Astrocyte of the cerebellum (primary cell): ENCODE measurements at places on chromosomes 13 and 19.

DNA sequence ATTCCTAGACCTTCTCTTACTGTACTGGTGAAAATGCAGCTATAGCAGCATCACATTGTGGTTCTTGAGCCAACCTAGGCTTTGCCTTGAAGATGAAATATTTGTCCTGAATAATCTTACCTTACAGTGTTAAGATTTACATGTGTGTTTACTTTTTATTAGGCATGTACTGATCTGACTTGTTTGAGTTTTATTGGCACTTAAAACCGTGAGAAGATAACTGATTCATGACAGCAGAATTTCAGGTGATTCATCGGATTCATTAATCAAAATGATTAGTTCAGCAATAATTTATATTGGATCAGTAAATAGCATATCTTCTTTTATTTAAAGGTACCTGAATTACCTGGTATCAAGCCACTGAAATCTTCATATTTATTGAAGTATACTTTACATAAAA lies 296.3 kb downstream of the KLF5 start:
- no peak for DNase-seq

GRCh38 chr19:18307271-18307681 lies 15.6 kb downstream of the LSM4 start:
- no peak for DNase-seq

- DNase-seq = no peak
These were observed 38.6 kb upstream of the FBXL3 start for GRCh38 chr13:77065461-77066147.

DNA sequence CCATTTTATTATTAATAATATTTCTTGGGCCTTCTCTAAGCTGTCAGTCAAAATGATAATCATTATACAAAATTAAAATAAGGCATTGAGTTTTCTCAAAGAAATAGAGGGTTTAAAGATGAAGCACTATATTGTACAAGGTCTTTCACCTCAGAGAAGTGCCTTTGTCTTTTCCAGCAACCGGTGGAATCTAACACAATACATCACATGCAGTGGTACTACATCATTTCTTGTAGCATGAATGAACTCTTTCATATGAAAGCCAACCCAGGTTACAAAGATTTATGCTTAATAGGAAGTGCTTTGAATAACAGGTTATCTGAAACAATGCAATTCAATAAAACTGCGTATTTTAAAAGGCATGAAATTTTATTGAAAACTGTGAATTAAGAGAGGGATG lies 1620.8 kb downstream of the PCDH9 start:
- no peak for DNase-seq

DNA sequence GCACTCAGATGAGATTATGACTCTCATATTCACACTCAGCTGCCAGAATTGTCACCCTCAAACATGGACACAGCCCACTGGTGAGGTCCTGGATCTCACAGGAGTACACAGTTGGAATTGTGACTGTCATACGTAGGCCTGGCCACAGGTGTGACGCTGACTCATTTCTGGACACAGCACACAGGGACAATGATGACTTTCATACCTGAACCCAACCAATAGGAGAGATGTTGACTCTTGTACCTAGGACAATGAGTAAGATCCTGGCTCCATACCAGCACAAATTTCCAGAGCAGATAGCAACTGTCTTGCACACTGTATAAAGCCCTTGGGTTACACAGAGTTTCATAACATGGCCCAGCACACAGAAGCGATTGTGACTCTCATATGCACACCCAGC lies 46.4 kb downstream of the ZNF85 start:
- no peak for DNase-seq

GRCh38 chr19:30512176-30513081 lies 140.2 kb downstream of the ZNF536 start:
- peak; percentile 6 for DNase-seq

DNA sequence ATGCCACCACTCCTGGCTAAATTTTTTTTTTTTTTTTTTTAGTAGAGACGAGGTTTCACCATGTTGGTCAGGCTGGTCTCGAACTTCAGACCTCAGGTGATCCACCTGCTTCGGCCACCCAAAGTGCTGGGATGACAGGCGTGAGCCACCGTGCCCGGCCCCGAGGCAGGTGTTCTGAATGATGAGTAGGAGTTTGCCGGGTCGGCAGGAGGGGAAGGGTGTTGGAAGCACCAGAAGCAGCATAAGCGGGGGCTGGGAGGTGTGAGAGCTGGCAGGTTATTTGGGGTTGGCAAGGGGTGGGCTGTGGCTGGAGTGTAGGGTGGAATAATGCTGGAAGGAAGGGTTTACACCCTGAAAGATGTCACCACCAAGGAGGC lies 1.8 kb downstream of the SPPL2B start:
- DNase-seq = no peak

GRCh38 chr13:21338156-21338555 lies 120.9 kb downstream of the ZDHHC20 start:
- DNase-seq = no peak

DNA sequence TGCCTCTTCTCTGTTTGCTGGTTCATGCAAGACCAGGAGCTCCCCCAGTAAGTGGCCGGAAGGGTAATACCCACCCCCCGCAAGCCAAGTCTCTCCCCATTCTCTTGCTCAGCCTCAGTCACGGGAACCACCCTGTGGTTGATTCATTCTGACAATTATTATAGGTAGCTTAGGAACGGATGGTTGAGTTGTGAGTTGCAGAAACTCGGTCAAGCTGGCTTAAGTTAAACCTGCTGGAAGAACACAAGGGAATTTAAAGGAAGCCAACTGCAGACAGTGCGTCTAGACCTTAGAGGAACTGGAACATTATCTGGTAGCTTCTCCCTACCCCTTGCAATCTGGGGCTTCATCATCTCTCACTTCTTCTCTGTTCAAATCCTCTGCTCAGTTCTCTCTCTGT lies 8.9 kb downstream of the FPR1 start:
- peak; percentile 51 for DNase-seq

DNA sequence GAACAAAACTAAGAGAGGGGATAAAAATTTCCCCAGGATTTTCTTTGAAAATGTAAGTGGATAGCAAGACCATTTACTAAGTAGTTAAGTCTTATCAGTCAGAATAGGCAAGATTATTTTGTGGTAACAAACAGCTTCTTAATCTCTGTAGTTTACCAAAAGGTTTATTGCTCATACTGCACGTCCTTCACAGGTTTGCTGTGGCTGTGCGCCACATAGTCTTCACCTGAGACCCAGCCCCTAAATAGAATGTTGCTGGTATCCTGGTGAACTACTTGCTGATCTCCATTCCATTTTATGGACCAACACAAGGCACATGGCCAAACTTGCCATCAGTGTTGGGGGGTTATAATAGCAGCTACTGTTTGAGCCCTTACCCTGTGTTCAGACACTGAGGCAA lies 44.6 kb downstream of the FNDC3A start:
- no peak for DNase-seq

DNA sequence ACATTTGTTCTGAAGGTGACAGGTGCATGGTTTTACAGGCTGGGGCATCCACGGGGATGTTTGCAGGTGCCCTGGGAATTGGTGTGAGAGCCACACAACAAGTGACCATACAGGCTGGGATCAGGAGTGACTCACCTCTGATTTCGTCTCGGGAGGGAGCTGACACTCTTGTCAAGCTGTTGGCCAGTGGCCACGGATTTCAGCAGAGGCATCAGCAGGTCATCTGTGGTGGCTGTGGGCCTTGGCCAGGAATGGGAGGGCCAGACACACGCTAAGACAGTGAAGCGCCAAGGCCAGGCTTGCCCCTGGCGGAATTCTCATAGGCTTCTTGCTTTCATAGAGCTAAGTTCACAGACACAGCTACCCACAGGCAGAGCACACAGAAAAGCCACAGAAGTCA lies 108.6 kb downstream of the HSPH1 start:
- no peak for DNase-seq

DNA sequence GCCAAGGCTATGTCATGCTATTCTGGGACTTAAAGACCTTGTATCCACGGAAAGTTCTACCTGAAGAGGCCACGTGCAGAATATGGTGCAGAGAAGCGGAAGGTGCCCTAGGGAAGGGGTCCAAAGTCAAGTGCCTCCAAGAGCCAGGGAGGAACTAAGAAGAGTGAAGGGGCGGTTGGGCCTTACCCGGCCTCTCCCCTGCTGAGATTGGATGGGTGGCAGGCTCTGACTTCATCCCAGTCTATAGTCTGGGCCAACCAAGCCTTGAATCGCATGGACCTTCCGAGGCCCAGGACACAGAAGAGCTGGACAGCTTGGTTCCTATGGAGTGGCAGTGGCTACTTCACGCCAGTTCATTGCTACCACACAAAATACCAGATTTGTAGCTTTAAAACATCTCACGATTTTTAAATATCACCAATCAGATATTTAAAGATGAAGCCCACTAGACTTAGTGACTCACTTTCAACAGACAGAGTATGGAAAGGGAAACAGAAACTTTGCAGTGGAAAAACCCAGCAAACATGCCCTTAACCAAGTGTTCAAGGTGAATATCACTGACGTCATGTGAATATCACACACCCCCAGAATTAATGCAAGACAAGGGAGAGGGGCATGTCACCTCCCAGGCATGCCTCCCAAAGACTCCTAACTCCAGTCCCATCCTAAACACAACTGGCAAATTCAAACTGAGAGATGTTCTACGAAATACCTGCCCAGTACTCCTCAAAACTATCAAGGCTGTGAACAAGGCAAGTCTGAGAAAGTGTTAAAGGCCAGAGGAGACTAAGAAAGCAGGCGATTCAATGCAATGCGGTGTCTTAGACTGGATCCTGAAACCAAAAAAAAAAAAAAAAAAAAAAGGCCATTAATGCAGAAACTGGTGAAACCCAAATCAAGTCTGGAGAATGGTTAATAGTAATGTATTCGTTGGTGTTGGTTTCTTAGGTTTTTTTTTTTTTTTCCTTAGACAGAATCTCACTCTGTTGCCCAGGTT lies 10.2 kb downstream of the C19orf12 start:
- DNase-seq = no peak

- DNase-seq = no peak
These were observed 19.9 kb downstream of the NWD1 start for GRCh38 chr19:16739546-16739945.

DNA sequence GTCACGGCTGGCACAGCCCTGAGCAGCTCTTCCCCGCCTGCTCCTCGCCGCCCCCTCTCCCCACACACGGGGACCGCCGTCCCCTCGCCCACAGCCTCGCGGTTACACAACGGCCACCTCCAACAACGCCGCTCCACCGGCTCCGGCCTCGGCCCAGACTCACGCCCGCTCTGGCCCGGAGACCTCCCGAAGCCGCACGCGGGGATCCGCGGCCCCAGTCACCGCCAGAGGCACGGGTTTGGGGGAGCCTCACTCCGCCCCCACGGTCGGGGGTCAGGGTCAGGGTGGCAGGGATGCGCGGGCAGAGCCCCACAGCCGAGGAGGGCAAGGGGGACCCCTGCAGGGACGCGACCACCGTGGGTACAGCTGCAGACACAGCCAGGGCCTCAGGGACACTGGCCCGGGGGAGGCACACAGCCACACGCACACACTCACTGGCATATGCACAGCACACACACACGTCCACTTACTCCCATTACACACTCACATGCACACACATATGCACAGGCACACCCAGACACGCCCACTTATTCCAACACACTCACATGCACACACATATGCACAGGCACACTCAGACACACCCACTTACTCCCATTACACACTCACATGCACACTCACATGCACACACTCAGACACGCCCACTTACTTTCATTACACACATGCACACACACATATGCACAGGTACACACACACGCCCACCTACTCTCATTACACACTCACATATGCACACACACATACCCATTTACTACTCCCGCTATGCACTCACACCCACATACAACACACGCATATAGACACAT lies 1.6 kb downstream of the TTYH1 start:
- no peak for DNase-seq

DNA sequence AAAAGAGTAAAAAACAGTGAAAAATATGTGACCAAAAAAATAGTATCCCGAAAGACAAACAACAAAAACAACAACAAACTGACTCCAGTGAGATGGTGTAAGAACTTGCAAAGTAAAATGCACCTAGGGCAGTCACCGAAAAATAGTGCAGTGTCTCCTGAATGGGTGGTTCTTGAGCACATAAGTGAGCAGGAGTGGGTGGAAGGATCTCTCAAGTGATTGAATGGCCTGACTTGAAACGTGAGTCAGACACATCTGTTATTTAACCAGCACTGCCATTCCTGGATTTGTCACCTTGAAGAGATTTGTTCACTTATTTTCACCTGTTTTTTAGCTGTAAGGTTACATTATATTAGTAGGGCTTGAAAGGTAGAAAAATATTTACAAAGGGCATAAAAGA lies 3.5 kb downstream of the ZNF738 start:
- no peak for DNase-seq

GRCh38 chr13:27535546-27535945 lies 84.8 kb downstream of the LNX2 start:
- DNase-seq = no peak

DNA sequence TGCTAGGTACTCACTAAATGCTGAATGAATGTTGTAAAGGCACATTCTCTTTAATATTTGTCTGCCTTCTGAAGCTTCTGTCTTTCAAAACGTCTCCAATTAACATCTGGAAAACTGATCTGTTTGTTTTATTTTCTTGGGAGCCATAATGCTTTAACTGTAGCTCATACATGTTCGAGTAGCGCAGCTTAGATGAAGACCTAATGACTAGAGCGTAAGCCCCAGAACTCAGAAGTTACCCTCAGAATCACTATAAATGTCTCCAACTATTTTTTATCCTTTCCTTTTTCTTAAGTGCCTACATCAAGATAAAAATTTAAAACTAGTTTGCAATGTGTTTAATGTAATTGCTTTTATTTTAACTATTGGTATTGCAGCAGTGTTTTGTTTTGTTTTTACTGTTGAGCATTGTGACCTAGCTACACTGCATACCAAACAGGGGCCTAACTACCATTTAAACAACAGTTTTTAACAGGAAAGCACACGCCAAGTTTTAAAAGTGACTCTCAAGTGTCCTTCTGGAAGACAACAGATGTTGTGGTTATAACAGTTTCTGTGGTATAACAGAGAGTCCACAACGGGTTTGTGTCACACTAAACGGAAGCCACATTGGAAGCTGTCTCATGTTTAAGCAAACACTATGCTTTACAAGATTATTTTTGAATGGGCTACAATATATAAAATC lies 42.0 kb downstream of the MRPL57 start:
- DNase-seq = no peak

GRCh38 chr19:14517446-14517839 lies 754 bp downstream of the DNAJB1 start:
- DNase-seq = no peak
